ENCODE measurements at places on chromosomes 2 and 18.

DNA sequence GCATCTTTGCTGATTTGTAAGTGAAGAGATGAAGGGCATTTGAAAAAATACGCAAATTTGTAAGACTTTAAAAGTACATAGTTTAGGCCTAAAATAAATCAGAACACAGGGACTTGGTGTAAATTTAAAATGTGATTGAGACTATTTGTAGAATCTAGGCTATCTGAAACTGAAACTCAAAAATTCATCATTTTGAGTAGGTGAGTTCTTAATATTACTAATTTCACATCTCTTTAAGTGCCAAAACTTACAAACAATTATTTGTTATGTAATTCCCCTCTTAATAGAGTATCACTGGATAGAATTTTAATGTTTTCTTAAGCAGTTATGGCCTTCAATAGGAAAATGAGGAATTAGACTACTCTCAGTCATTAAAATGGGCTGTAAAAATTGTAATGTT, 14.0 kb upstream of the HRH4 start:
- DNase-seq: no peak

DNA sequence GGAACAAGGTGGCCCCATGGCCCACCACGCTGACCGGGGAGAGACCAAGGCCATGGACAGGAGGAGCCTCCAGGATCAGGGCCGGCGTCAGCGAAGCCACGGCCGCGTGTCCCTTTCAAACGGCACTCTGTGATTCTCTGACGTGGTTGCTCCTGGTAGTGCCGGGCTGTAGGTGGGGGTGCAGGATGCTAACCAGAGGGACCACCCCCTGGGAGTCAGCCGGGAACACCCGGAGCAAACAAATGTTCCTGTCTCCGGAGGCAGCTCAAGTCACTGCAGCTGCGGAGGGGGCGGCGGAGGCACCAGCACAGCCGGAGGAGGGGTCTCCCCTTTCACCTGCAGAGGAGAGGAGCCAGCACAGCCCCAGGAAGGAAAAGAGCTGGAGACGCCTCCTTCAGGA, 750.6 kb upstream of the SALL3 start:
- DNase-seq: no peak

DNA sequence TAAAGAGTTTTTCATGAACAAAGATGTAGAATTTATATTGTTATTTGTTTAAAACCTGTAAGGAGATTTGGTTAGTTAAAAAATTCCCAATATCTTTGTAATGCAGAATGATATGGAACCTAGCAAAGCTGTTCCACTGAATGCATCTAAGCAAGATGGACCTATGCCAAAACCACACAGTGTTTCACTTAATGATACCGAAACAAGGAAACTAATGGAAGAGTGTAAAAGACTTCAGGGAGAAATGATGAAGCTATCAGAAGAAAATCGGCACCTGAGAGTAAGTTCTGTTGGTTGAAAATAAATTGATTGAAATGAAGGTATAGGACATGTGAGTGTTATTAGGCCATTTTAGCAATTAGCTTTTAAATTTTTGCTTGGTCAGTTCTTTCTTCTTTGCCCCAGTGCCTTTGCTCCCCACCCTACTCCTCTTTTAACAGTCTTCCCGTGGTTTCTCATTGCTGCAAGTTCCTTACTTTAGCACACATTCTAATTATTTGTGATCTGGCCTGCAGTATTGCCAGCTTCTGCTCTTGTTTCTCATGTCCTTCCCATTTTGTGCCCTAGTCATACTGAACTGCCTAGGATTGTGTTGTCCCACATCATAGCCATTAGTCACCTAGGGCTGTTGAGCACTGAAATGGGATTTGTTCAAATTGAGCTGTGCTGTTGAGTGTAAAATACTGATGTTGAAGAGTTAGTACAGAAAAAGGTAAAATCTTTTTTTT, 36.6 kb downstream of the VAPA start:
- DNase-seq: no peak

GRCh38 chr2:82748653-82749052, 1710.4 kb downstream of the SUCLG1 start:
- no peak for DNase-seq

- no peak for DNase-seq
Measured at GRCh38 chr2:224042191-224042696, 3.2 kb upstream of the SERPINE2 start.

DNA sequence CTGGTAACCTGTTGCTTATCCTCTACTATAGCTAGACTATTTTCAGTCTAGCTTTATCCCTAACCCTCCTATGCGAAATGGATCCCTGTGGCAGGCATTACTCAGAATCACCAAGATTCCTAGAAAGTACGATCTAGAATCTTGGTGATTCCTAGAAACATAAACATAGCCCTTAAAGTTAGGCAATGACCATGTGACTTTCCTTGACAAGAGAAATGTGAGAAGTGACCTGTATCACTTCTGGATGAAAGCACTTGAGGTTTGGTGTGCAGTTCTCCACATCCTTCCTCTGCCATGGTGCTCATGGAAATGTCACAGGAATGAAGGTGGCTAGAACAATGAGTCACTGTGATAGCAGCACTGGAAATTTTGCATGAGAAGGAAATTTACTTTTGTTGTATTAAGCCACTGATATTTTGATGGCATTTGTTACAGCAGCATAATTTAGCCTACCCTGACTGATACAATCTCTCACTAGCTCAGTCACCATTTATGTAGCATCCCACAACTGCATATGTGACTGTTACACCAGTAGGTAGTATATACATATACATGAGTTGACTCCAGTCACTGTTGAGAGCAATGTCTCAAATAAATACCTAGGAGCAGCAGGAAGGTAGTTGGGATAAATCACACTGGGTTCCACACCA, 68.3 kb upstream of the MAPRE2 start:
- DNase-seq: no peak

GRCh38 chr18:43876748-43877147, 599.5 kb upstream of the SYT4 start:
- DNase-seq: no peak

GRCh38 chr18:53686965-53687364, 537.5 kb downstream of the MBD2 start:
- DNase-seq: no peak

DNA sequence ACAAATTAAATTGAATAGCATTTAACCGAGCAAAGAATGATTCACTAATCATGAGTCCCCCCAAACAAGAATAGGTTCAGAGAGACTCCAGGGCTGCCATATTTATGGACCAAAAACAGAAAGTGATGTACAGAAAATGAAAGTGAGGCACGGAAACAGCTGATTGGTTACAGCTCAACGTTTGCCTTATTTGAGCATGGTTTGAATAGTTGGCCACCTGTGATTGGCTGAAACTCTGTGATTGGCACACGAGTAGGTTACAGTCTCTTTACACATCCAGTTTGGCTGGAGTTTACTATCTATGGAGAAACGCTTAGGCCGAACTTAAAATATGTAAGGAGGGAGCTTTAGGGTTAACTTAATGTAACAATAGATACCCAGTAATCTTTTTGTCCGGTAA, 27.0 kb upstream of the DPYSL5 start:
- DNase-seq: no peak

DNA sequence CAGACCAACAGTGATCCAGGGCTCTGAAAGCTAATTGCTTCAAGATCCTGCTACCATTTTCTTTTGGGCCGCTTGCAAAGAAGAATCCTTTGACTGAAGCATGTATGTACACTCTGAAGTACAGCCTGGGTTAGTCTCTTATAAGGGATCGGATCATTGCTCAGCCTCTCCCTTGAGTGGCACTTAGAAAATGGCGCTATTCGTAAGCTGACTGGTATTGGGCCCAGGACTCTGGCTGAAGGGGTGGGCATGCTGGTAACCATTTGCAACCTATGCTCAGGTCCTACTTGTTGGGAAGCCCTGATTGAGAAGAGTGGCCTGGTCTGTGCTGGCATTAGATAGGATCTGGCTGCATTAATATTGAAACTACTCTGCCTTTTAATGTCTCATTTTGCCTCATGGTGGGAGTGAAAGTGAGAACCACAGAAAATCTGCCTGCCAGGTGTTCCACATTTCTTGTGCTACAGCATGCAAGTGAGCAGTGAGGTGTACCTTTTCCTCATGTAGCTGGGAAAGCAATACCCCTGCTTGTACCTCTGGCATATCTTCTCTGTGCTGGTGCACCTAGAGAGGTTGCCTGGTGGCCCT, 661 bp upstream of the MGAT5 start:
- no peak for DNase-seq

- no peak for DNase-seq
Measured at GRCh38 chr2:19491796-19492195, 133.4 kb upstream of the OSR1 start.

DNA sequence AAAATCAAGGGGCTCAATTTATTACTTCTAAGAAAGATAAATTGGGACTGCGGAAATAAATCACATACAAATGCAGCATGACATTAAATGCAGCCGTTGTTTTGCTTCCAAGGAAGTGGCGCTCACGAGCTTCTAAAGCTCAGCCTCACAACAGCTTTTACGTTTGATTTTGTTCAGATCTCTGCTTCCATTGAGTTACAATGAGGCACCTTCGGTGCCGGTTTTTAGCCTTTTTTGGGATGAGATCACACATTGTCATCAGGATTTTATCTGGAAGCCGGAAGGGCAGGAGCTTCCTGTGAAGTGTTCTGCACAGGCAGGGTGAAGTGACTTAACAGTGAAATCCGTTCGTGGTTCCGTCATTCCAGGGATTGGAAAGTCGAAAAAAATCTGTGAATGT, 209.8 kb downstream of the DCDC2C start:
- DNase-seq: no peak

GRCh38 chr2:98311771-98312545, 34.3 kb upstream of the CNGA3 start:
- no peak for DNase-seq

- DNase-seq: no peak
Measured at GRCh38 chr2:241788135-241788534, 11.5 kb downstream of the GAL3ST2 start.

DNA sequence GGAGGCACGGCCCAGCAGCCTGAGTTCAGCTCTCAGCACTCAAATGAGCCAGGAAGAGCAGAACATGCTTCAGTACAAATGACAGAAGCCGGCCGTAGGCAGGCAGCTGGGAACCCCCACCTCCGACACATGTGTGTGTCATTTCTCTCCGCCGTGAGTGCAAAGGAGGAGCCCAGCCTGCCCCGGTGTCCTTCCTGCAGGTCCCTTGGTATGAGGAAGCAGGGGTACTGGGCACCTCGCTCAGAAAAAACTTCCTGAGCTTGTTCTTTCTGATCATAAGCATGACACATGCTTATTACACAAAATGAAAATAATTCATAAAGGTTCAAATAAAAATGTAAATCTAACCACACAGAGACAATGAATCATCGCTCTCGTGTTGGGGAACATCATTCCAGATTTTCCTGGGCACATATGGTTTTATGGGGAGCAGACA, 35.3 kb downstream of the KCNF1 start:
- DNase-seq: no peak

DNA sequence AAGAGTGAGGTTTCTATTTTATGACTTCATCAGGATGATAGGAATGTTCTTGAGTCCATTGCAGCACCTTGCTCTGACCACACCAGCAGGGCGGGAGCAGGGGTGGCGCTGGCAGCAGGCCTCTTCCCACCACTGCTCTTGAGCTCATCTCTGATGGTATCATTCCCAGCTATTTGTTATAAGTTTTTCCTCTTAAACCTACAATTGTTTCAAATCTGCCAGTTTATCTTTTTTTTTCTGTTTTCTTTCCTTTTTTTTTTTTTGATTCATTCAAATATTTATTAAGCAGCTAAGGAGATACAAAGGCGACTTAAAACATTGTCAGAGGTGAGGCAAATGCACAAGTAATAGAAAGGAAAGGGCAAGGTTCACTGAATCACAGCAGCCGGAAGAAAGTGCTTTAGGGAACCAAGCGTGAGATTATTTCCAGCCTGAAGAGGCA, 28.7 kb downstream of the NIFK start:
- no peak for DNase-seq

DNA sequence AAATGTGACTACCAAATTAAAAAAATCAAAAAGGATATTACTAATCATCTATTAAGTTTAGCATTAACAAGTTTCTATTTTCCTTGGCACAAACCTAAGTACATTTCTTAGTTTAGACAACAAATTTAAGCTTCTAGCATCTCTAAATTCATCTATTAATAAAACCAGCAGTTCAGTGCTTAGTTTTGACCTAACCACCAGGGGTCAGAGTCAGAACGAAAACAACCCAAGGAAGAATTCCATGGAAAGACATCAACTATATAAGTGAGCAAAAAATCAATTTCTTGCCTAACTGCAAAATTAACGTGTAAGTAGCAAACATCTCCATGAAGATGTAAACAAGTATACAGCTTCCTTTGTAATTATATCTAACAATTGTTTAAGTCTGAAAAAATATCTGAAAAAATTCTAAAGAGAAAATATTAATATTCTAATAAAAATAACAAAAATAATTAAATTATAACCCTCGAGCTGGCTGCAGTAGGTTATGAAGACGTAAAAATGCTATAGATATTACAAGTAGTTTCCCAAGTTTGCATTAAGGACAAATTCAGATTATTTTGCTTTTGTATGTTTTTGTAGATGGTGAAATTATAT, 83.7 kb downstream of the CERKL start:
- DNase-seq: no peak

GRCh38 chr2:233025706-233026105, 6.8 kb upstream of the NEU2 start:
- DNase-seq: no peak

- no peak for DNase-seq
Measured at GRCh38 chr2:134348760-134349159, 94.9 kb downstream of the MGAT5 start.

DNA sequence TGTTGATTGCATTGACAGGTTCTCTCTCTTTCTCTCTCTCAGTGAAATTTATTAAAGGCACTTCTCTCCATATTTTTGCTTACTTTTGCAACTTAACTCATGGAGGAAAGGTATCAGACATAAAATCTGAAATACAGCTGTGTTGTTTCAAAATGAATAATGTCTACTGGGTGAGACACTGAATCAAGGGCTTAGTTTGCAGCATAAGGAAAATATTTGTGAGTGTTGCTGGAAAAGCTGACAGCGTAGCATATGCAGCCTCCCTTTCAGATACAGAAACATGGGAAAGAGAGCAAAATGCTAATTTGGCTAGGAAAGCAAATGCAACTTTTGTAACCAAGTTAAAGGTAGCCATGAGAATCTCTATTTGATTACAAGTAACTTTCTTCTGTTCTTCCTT, 81.5 kb upstream of the COL3A1 start:
- DNase-seq: no peak

- no peak for DNase-seq
Measured at GRCh38 chr2:188381614-188382013, 89.9 kb downstream of the GULP1 start.

- DNase-seq: no peak
Measured at GRCh38 chr18:13539843-13540476, 186.4 kb downstream of the FAM210A start.

- DNase-seq: no peak
Measured at GRCh38 chr2:230868947-230869913, 4.5 kb downstream of the ITM2C start.

- DNase-seq: no peak
Measured at GRCh38 chr2:219168526-219168925, 1.3 kb downstream of the SLC23A3 start.

DNA sequence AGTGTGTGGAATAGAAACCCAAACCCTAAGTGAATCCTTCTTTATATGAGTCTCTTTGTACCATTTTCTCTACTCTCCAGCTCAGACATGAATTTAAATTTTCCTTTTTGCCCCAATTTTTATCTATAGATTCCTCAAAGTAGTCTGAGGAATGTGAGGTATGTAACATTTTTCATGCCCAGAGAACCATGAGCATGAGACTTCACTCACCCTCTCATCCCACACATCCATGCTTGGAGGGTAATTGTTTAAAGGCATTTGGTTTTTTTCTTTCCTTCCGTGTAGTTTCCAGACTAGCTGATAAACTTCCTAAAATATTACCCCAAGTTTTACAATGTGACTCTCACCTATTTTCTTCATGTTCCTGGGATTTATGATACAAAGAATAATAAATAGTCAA, 2056.8 kb upstream of the CELF4 start:
- DNase-seq: no peak

- DNase-seq: no peak
Measured at GRCh38 chr2:85550486-85550885, 10.8 kb downstream of the GGCX start.
